ENCODE measurements at places on chromosomes 1 and 21.

- DNase-seq, result no peak
Observed at GRCh38 chr1:55522982-55523381, 307.8 kb upstream of the USP24 start.

DNA sequence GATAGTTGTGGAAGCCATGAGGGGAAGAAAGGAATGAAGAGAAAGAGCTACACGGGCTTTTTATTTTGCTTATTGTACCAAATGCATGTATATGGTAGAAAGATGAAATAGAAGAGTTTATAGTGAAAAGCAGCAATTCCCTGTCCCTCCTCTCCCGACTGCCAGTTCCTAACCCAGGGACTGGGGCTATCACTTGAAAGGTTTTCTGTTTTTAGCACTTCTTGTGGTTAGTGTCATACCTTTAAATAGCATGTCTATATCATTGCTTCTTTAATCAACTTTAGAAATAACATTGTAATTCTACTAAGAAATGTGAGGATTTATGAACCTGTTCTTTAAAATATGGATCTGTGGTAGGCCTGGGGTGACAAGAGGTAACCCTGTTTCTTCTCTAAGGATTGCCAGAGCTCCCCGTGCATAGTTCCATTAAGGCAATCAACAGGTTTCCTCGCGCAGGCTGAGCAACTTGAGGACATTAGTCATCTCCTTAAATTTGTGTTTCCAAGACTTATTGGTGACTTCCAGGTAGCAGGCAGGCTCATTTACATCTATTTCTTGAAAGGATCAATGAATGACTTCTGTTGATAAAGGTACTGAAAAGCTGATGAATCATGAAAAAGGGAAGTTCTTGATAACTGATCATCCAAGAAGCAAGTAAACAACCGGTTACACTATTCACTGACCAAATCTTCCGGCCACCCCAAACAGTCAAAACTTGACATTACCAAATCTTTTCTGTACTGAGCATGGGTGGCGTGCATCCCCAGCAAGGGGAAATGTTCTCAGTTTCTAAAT lies 37.8 kb upstream of the S1PR1 start:
- DNase-seq, result no peak

GRCh38 chr1:19424651-19425570 lies 60.4 kb downstream of the CAPZB start:
- DNase-seq, result no peak

DNA sequence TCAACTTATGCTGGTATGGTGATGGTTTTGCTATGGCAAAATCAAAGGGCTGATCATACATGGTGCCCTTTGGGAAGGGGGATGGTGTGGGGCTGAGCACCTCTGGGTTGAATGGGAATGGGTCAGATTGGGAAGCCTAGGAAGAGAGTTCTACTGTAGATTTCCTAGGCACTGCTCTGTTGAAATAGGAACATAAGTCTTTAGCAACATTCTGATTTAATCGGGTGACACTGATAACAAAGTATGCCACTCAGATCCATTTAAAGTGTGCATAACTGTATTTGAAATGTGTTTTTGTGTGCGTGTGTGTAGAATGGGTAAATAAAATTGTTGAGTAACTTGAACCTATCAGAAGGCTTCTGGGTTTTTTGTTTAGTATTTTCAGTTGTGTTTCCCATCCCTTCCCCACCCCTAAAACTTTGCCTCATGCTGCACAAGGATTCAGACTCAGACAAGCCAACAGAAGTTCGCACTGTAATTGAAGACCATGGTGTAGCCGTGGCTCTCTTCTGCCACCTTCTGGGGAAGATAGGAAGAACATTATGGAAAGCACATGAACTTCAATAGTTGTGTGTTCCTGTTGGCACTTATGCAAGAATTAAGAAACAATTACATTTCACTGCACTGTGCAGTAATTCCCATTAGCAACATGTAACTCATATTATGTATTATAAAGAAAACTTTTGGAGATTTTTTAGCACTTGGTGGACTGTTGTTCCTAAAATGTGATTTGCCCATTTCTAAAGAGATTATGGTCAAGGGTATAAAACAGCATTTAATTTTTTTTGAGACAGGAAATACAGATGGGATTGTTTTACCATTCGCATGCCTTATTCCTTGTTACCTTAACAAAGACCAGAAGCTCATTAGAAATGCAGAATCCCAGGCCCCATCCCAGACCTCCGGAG lies 10.9 kb upstream of the C4BPB start:
- DNase-seq, result no peak

GRCh38 chr1:85320371-85321131 lies 44.1 kb upstream of the BCL10 start:
- no peak for DNase-seq

DNA sequence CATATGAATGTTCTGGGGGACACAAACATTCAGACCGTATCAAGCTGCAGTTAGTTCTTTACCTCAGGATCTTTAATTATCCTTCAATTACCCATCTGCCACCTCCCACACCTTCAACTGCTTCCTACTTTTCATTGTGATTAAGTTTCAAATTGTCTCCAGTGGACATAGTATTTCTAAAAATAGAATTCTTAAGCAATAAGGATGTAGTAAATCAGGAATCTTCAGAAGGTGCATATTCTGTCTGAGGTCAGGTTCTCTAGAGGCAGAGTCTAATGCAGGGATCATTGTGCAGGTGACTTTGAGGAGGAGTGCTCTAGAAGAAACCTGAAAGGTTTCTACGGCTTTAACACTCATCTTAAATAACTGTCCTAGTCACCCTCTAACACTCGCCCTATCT lies 102.6 kb upstream of the PPP2R5A start:
- no peak for DNase-seq

DNA sequence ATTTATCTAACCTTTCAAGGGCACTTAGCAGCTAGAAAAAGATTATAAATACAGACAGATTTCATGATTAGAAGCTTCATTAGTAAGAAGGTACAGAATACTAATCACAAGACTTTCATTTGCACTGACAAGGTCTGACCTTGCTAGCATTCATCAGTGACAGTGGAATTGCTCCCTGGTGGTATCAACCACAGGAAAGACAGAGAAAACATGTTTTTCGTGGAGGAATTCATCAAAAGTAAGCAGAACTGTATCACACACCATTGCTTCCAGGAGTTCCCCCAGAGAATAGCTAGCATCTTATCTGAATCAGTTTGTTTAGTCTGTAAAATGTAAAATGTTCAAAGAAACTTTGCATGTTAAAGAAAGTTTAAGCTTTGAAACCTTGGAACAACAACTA lies 20.6 kb upstream of the CRB1 start:
- DNase-seq, result no peak

DNA sequence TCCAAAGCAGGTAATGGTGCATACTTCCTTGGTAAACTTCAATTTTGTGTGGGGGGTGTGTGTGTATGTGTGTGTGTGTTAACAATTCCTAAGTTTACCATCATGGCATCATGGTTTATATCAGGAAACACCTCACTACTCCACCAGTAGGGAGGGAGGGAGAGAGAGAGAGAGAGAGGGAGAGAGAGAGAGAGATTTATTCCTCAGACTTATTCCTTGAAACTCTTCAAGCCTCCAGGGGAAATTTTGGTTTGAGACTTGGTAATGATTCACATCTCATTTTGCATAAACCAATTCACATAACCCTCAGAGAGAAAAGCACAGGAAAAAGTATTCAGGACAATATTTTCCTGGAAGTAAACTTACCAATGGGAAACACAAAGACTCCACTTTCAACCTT lies 115.0 kb downstream of the TTLL7 start:
- DNase-seq, result no peak

DNA sequence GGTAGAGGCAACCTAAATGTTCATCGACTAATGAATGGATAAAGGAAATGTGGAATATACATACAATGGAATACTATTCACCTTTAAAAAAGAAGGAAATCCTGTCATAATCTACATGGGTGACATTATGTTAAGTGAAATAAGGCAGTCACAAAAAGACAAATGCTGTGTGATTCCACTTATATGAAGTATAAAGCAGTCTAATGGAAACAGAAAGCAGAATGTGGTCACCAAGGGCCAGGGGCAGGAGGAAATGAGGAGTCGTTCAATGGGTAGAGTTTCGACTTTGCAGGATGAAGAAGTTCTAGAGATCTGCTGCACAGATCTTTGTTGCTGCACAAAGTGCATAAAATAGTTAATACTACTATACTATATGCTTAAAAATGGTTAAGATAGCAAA lies 7.8 kb downstream of the DIPK1A start:
- DNase-seq, result no peak

DNA sequence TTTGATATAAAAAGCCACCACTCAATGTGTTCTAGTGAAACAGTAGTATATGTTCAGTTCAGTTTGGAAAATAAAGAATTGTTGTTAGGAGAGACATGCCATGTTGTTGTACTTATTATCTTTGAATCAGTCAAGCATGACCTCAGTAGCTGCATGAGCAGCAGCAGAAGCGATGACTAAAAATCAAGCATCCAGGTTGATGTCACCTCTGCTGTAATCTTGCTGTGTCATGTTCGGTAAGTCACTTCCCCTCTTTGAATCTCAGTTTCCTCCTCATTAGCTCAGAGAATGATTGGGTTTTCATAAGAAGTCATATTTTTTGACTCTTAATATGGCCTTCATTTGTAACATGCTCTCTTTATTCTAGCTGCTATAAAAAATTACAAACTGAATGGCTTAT lies 428.4 kb upstream of the B3GALT2 start:
- no peak for DNase-seq

DNA sequence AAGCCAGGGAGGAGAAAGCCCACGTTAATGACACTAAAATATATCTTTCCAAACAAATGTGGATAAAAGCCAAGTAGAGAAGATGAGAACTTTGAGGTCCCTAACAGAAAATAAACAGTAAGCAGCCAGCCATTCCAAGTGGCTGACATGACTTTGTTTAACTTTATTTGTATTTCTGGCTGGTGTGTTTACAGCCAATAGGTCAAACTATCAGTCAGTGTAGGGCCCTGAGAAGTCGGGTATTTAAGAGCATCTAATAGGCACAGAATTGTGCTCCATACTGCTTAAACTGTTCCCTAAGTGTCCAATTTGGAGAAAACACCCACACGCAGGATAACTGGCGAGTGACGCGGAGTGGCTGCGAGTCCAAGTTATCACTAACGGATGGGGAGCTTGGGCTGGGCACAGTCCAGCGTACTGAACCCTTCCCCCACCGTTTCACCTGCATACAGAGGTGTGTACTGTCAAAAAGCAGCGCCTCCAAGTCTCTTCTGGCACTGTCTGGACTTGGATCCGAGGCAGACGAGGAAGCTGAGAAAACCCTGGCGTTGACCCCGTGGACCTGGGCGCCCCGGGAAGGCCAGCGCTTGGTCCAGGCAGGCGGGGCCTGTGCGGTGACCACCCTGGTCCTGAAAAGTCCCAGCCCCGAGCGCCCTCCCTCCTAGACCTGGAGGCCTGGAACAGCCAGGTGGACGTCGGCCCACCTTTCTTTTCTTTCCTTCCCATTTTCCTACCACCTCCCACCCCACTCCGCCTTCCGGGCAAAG lies 662 bp upstream of the LGALS8 start:
- DNase-seq, result no peak

DNA sequence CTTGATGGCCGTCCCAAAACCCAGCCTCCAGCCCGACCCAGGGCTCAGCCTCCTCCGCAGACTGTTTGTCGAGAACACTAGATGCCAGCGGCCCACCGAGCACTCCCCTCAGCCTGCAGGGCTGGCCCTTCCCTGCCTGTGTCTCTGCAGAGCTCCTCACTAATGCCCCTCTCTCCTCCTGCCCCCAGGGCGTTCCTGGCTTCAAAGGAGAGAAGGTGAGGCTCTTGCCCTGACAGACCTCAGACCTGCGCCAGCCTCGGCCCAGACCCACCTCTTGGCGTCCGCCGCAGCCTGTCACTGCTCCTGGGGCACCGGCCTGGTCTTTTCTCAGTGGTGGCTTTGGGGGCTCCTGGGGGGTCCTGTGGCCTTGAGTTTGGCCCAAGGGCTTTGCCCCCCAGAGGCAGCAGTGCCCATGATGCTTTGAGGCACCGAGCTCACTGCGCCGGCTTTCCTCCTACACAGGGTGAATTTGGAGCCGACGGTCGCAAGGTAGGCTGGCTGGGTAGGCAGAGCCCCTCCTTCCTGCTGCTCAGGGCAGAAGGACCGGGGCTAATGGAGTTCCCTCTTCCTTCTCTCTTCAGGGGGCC lies 18.4 kb downstream of the COL6A2 start:
- DNase-seq, result peak; percentile 76

- peak; percentile 81 for DNase-seq
Observed at GRCh38 chr1:20153000-20153418, 13.9 kb downstream of the PLA2G2F start.

- no peak for DNase-seq
Observed at GRCh38 chr1:4792565-4792964, 138.2 kb downstream of the AJAP1 start.

DNA sequence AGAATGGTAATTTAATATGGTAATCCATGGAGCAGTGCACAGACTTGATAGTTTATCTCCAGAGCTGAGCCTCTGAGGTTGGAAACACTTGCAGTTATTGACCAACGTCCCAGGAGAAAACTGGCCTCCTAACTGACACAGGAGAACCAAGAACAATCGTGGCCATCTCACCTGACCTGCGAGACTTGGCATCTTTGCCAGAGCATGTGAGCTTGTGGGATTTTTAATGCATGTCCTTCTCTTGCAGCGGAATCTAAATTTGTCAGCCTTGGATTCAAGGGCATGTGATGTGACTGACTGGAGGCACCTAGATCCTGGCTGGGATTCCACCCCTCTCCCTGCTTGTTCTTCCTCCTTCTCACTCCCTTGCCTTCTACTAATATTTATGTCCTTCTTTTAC lies 27.8 kb upstream of the SLC26A9 start:
- peak; percentile 10 for DNase-seq

DNA sequence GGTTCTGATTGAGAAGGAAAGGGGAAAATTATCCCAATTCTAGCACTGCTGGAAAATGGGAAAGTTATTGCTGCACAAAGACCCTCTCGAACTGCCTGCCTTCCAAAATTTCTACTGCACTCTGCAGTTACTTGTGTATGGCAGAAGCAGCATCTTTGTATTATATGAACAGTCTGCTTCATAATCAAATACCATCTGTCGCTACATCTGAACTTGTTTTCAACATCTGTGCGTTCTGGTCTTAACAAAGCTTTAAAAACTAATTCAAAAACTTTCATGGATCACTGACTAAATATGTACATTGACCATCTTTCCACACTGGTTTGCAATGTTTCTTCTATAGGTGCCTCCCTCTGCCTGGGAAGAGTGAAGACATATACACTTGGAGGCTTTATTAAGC lies 79.2 kb downstream of the PROX1 start:
- no peak for DNase-seq

DNA sequence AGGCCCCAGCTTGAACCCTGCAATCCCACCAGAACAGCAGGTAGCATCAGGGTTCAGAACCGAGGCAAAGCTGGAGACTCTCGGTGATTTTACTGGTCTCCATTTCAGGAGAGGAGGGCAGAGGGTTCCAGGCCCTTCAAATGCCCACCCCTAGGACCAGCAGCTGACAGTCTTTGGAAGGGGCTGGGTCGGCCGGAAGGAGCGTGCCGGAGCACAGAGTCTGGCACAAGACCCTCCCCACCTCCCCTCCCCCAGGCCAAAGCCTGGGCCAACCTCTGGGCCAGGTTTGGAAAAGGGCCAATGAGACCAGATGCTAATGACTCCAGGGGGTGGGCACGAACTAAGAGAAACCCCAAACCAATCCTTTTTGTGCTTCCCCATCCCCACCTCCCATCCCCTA lies 6.9 kb downstream of the FBXO2 start:
- DNase-seq, result no peak

GRCh38 chr1:240720976-240721375 lies 109.0 kb upstream of the GREM2 start:
- DNase-seq, result no peak
